ENCODE measurements at places on chromosomes 6 and 20.

- no peak for DNase-seq
Measured at GRCh38 chr6:119466226-119466625, 116.7 kb upstream of the MAN1A1 start.

- peak; percentile 88 for DNase-seq
Measured at GRCh38 chr20:3846740-3847428, at the start of gene MAVS. MAVS (plus strand) TSS chr20:3846834; CDS start chr20:3854625, 7,791 bp downstream.

- no peak for DNase-seq
Measured at GRCh38 chr6:162078126-162078525, 649.4 kb downstream of the PRKN start.

DNA sequence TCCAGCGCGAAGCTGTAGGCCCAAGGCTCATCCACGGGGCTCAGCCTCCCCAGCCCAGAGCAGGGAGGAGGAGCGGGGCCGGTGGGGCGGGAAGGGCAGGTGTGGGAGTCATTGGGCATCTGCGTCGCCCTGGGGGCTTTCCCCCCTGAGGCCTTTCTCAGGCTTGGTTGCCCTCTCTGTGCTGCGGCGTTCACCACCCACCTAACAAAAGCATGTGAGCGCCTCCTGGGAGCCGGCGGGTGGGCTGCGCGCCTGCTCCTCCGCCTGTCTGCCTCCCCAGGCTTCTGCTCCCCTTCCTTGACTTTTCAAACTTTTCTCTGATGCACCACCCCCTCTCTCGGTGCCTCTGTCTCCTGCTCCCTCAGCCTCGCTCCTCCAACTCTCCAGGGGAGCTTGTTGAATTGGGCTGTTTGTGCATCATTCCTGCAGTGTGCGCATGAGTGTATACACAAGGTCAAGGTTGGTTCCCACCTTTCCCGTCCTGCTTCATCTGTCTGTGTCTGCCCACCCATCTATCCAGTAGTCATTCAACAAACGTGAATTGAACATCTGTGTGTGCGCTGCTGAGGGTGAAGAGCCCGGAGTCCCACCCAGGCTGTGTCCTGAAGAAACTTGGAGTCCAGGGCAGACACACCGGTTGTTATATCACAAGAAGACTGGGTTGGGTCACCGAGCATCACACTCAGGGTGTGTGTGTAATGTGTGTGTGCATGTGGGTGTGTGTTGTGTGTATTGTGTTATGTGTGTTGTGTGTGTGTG, 82.4 kb upstream of the NNAT start:
- DNase-seq = no peak

- DNase-seq = no peak
Measured at GRCh38 chr6:111609028-111609820, 3.5 kb upstream of the TRAF3IP2 start.

DNA sequence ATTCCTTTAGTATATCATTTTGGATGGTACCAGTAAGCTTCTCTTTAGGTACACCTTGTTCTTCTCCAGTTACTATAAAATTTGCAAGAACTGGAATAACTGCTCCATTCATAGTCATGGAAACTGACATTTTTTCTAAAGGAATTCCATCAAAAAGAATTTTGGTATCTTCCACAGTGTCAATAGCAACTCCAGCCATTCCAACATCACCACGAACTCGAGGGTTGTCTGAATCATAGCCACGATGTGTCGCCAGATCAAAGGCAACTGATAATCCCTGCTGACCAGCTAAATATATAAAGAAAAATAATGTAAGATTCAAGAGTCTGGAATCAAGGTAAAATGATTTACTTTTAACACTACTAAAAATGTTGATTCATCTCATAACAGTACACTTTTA, 5.3 kb downstream of the MMUT start:
- DNase-seq = no peak

DNA sequence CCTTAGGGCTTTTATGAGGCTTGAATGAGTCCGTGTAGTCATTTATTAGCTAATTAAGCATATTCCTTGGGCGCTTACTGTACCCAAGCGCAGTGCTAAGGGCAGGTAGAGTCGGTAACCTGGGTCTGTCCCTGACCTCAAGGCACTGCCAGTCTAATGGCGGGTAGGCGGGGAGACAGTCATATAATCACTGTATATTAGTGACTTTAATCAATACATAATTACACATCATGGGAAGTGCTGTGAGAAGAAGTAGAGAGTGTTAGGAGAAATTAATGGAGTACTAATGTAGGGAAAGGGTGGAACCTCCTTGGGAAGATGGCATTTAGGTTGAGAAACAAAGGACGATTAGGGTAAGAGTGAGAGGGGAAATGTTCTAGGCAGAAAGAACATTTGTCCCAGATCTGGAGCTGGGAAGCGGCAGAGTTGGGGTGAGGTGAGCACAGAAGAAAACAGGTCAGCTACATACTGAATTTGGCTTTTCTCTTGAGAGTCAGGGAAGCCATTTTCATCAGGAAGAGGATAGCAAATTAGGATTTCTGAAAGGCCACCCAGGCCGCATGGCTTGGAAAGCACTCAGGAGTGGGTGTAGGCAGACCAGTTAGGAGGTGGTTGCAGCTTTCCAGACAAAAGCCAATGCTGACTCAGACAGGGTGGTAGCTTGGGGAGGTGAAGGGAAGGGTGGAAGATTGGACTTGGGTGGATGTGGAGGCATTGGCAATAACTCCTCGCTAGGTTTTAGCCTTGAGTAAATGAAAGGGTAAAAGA, 954 bp upstream of the BLCAP start:
- no peak for DNase-seq

DNA sequence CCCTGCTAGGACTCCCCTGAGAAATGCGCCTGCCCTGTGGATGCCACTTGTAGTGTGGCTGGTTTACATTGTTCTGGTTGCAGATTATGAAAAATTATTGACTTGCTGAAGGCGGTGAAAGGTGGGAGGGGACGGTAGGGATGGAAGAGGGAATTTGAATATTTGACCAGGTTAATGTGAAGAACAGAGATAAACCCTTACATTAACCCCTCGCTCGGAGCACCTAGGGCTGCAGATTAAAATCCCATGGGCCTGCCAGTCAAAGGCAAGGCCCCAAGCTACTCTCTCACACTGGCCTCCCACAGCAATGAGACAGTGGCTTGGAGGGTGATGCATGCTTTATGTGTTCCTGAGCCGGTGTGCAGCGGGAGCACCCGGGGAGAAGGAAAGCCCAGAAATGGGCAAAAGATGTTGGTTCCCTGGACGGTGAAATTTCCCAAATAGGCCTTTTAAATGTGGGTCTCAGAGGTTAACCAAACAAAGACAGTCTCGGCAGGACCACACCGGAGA, 2.5 kb downstream of the FOXF2 start:
- no peak for DNase-seq

DNA sequence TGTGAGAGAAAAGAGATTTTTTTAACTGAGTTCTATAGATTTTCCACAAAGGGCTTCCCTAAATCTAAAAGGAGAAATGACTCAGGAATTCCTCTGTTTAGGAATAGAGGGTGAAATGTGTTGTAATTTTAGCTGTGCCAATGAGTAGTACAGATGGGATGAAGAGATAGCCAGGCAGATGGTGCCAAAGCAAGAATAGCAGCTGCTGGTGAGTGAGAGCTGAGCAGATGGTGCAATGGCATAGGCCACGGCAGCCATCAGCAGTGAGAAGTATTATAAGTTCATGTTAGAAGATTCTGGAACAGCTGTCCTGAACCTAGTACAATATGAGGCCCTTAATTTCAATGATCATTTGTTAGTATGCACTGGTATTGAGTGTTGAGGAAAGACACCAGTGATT, 40.2 kb upstream of the CRISP1 start:
- DNase-seq = no peak

GRCh38 chr6:21636876-21637275, 43.3 kb downstream of the SOX4 start:
- DNase-seq = no peak

GRCh38 chr20:37565134-37565811, 37.6 kb upstream of the BLCAP start:
- no peak for DNase-seq

GRCh38 chr6:43630980-43631619, 2.0 kb upstream of the GTPBP2 start:
- peak; percentile 31 for DNase-seq

GRCh38 chr20:13530146-13530545, 108.6 kb downstream of the TASP1 start:
- no peak for DNase-seq

DNA sequence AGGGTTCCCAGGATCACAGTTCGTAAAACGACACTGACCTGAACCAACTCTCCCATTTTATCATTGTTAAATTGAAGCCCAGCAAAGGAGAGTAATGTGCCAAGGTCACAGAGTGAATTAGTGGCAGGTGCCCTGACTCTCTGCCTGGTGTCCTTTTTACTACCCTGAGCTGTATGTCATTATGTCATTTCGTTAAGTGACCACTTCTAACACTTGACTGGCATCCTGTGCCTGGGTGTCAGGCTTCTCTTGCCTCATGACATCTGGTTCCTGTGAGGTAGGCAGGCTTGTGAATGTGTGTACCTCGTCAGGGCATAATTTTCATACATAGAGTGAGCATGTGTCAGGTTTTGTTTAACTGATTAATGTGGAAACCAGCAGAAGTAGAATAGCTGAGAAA, 48.6 kb downstream of the RALY start:
- no peak for DNase-seq

GRCh38 chr20:41476013-41476441, 109.4 kb upstream of the EMILIN3 start:
- no peak for DNase-seq

- no peak for DNase-seq
Measured at GRCh38 chr6:105364243-105364642, 38.6 kb downstream of the PREP start.

All from NAMALWA (cell line).